Stimulated activated CD4-positive, alpha-beta T cell treated with anti-CD3 and anti-CD28 coated beads, Interleukin-15, amount 100 ng/mL, for 24 hours (primary cell): ENCODE measurements at places on chromosomes 1 and 21.
A peak's percentile ranks its signal among the peaks of the same experiment; 100 is the strongest.

DNA sequence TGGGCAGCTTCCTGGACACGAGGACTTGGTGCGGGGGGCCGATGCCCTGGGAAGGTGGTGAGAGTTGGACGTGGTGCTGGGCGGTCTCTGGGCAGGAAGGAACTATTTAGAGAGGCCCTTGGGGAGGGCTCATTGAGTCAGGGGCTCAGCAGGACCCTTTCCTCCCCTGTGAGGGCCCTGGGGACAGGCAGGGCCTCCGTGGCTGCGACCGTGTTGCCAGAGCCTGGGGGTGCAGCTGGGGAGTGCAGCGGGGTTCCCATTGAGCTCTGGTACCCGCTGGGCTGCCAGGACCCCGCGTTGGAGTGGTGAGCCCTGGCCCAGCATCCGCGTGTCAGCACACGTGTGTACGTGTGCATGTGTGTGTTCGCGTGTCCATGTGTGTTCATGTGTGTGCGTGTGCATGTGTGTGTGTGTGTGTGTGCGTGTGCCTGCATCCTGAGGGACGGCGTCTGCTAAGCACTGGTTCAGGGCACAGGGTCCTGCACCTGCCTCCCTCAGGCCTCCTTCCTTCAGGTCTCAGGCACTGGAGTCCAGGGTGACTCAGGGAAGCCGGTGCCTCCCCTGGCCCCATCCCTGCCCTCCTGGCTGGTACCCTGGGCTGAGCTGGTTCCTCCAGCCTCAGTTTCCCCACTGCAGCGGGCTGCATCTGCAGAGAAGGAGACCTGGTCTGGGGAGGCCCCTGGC is 10.7 kb downstream of the RNF223 start:
- no peak for DNase-seq

DNA sequence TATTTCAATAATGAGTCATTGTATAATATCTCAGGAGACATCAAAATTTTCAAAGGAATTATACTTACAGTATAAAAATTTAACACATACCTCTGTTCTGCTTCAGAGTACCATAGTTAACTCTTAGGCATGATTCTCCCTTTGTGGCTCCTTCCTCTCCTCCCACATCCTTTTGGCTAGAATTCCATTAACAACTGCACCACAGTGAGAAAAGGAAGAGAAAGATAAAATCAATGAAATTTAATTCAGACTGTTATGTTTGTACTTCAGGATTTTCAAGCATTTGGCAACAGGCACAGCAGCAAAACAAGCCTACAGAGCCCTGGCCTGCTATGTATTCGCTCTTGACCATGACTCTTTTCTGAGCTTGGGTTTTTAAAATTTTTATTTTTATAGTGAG is 57.2 kb upstream of the SGIP1 start:
- DNase-seq, result no peak

DNA sequence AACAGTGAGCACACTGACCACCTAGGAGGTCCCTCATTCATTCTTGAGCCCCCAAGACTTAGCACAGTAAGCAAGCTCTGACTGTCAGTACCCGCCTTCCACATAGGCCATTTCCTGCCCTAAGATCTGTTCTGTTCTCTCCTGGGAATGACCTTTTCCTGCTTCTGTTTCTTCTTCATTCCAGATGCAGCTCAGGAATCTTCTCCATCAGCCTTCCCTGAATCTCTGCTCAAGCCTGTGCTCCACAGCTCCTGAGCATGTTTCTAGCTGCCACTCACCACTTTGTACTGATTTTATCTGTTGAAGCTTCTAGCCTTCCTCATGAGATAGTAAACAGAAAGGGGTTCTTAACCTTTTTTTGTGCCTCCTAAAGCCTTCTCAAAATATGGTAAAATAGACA is 56.6 kb downstream of the ZNF281 start:
- no peak for DNase-seq

GRCh38 chr1:244035358-244035757 is 15.7 kb upstream of the ZBTB18 start:
- no peak for DNase-seq

DNA sequence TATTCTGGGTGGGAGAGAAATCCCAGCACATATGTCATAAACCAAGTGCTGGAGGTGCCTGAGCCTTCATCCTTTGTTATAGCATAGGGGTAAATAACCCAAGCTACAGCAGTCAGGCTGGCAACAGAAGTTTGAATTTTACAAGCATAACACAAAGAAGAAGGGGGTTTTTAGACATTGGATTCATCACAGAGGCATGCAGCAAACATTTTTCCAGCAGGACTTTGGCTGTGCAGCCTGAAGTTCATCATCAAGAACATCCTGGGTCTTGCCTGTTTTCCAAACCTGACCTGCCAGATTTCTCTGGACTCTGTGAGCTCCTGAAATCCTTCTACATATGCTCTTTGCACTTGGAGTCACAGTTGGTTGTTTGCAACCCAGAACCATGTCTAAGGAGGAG is 16.2 kb downstream of the PTGER3 start:
- DNase-seq, result no peak

- no peak for DNase-seq
Measured at GRCh38 chr1:59285691-59286090, 11.2 kb upstream of the FGGY start.

DNA sequence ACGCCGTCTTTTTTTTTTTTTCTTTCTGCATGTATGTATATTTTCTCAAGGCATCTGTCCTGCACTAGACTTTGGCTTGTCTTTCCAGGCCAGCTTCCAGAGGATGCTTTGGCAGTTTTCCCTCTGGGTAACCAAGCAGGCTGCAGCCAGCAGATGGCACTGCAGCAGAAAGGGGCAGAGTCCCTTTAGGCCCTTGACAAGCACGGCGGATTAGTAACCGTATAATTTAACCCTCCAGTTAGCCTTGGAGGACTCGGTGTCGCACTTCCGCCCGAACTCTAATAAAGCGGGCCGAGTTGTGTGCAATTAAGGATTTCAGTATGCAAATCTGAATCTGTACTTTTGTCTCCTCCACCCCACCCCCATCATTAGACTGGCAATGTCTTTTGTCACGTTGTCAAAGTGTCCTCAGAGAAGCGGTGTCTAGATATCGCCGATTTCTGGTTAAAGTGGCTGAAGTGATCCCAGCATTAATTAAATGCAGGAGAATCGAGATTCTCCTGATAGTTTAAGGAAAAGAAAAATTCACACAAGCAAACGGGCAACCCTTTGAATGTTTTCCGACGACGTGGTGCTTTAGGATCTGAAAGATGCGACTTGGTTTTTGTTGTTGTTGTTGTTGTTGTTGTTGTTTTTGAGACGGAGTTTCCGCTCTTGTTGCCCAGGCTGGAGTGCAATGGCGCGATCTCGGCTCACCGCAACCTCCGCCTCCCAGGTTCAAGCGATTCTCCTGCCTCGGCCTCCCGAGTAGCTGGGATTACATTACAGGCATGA is 1.1 kb upstream of the TMEM167B start:
- peak; percentile 59 for DNase-seq

DNA sequence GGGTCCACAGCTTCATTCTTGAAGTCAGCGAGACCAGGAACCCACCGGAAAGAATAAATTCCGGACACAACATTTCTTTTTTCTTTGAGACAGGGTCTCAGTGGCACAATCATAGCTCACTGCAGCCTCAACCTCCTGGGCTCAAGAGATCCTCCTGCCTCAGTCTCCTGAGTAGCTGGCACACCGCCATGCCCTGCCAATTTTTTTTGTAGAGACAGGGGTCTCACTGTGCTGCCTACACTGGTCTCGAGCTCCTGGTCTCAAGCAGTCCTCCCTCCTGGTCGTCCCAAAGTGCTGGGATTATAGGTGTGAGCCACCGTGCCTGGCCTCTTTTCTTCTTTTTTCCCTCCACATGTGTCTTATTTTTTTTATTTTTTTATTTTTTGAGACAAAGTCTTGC is 20.6 kb upstream of the ENO1 start:
- DNase-seq, result no peak

DNA sequence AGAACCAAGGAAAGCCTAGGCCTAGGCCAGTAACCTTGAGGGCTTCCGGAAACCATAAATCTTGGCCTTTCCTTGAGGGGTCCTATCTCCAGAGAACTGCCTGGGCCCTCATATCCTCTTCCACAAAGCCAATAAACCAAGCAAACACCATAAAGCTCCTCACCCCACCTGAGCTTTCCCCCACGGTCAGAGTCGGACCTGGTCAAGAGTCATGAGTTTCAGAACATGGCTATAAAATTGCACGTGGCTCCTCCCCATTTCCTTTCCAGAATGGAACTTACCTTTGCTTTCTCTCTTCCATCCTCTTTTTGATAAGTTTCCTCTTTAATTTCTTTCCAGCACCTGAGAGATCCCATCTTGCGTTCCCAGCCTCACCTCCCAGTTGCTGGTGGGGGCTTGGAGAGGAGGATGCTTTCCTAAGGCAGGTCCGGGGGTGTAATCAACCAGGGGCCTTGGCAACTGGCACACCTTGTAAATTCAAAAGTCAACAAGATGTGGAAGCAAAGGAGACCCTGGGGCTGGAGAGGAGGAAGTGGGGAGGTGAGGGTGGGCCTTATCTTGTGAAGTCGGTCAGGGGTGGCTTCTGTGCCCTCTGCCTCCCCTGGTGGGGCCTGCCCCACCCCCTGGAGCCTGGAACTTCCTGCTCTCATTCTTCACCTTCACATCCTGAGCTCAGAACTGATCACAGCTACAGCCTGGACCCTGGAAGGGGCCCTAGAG is 259.9 kb downstream of the FOXD2 start:
- no peak for DNase-seq

- DNase-seq, result peak; percentile 64
Measured at GRCh38 chr1:117664314-117664713, 58.5 kb downstream of the TENT5C start.

DNA sequence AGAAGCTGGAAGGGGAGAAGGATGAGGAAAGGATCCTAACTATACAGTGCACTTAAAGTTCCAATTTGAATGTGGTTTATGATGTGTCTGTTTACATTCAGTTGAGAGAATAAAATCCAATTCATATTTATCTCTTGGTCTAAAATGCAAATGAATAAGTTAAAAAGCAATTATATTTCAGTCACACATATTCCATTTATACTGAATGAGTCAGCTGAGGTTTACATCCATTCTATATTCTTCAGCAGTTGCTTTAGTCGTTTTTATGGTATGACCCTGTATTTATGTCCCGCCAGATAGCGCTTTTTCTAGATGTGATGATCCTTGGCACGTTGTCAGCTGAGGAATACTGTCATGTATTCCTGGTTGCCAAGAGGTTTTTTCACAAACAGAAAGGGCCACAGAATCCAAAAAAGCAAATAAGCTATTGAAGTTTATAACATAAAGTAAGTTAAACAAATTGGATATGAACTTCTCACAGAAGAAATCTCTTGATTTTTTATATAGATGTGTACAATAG is 866.2 kb downstream of the NCAM2 start:
- no peak for DNase-seq

GRCh38 chr1:157734321-157734720 is 33.8 kb upstream of the FCRL3 start:
- no peak for DNase-seq

GRCh38 chr1:202821467-202821866 is 10.7 kb downstream of the PCAT6 start:
- DNase-seq, result no peak

DNA sequence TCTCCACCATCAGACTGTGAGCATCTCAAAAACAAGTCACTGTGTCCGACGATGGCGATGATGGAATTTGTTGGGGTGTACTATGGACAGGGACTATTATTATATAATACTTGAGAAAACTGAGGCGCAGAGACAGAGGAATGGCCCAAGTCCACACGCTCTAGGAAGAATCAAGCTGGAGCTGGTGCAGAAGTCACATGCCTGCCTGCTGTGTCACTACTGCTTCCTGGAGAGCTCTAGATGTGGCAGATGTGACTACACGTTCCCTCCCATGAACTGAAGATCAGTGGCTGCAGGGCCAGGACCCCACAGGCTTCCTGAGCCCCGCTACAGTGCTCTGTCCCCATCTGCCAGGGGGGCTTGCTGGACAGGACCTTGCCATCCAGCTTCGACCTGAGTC is 56.9 kb downstream of the TRABD2B start:
- DNase-seq, result no peak

- peak; percentile 62 for DNase-seq
Measured at GRCh38 chr1:13700521-13701270, 708 bp downstream of the PRDM2 start.

DNA sequence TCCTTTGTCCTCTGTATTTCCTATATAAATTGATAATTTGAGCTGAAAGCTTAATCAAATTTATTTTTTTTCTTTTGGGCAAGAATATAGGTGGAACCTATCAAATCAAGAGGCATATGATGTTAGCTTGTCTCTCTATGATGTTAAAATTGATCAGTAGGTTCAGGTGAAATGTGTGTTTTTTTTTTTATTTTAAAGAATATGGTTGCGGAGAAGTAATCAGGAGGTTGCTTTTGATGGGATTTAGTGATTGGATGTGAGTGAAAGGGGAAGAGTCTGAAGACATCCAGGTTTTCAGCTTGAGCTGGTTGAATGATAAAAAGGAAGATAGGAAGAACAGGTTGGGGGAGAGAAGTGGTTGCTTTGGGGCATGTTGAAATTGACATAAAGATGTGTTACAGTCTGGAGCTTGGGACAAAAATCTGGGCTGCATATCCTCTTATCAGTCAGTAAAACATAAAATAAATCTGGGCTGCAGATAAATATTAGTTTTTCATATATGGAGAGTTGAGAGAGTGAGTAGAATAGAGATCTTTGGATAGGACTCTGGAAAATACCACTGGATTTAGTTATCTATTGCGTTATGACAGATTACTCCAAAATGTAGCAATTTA is 5.1 kb downstream of the OSBPL9 start:
- no peak for DNase-seq

GRCh38 chr1:146049436-146049835 is 27.9 kb upstream of the HJV start:
- DNase-seq, result no peak

DNA sequence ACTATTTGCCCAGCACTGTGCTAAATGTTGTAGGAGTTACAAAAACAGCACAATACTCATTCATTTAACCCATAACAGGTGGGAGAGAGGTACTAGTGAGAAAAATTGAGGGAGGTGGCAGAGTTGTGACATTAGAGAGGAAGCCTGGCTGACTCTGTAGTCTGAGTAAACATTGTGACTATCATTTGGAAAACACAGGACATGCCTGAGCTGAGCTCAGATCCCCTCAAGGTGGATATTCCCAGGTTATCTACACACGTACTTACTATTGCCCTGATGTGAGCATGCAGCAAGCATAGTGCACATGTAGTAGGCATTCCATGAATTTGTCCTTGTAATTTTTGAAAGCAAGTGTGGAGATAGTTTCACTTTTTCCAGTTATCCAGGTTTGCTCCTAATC is 10.9 kb downstream of the CAMK1G start:
- no peak for DNase-seq
